ENCODE measurements at places on chromosomes 6 and 20. TPM values are rescaled to one million over a fixed set of nuclear protein-coding genes. Genes with fewer than 3 reads are reported as not detected.

MICB gene
- 49.0 TPM for total RNA-seq

SCRT2 gene
- total RNA-seq: not detected

POM121L2 gene
- not detected for total RNA-seq

JPH2 gene
- not detected for total RNA-seq

BMP5 gene
- total RNA-seq: not detected

PRL gene
- total RNA-seq: not detected

GRCh38 chr20:23438661-23439060, 824 bp upstream of the CSTL1 start:
- H3K27me3 ChIP-seq: peaks cover 4% of the 10 kb centered on the region
- no peaks in the 10 kb centered on the region for H3K36me3 ChIP-seq
- no peak for DNase-seq
- H3K4me1 ChIP-seq: no peaks in the 10 kb centered on the region
- H3K4me3 ChIP-seq: no peak overlapping the region

DNA sequence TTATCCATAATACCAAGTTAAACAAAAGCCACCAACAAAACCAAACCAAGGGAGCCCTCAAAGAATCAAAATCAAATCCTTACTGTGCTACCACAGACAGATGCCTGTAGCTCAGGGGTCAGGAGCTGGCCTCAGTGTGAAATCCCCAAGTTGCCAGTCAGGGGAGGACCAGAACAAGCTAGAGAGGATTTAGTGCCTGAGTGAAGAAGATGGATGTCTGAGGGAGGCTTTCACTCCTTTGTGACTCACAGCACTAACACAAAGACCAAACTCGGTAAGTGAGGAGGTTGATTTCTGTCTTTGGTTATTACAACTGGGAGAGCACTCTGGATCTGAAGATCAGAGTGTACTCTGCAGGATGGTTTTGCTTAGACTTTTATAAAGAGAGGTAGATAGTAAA, 189.9 kb upstream of the ZNF184 start:
- DNase-seq: no peak
- H3K27ac ChIP-seq: no peak overlapping the region
- peaks cover 13% of the 10 kb centered on the region for H3K4me1 ChIP-seq
- no peak overlapping the region for H3K4me3 ChIP-seq
